ENCODE measurements at places on chromosomes 4 and X.

- DNase-seq: no peak
Observed at GRCh38 chr4:28241021-28241420, 1380.4 kb downstream of the STIM2 start.

DNA sequence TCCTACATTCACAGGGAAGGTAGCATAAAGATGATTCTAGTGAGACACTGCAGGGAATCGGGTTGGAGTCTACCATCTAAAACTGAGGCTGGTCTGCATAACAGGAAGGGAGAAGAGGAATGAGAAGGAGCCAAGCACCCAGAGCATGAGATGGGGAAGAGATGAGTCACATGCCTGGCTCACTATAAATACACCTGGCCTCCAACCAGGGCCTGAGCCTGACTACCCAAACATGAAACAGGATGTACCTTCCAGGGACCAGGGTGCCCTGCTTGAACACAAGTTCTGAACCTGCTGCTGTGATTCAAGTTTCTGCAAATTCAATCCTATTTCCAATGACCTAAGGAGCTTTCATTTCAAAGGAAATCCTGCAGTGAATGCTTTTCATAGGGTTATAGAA, 24.9 kb downstream of the CD99L2 start:
- DNase-seq: peak; percentile 76

DNA sequence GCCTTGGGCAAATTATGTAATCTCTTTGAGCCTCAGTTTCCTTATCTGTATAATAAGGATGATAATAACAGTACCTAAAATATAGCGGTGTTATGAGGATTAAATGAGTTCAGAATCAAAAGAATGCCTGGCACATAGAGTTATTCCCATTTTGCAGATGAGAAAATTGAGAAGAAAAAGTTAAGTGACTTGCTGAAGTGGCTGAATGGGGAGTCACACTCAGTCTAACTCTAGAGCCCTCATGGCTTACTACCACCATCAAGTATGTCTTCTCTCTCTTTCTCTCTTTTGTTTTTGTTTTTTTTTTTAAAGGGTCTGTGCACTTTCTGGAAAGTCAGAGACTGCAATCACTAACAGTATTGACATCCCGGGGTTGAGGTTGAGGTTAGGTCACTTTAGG, 615 bp downstream of the CACNA1F start:
- DNase-seq: no peak

DNA sequence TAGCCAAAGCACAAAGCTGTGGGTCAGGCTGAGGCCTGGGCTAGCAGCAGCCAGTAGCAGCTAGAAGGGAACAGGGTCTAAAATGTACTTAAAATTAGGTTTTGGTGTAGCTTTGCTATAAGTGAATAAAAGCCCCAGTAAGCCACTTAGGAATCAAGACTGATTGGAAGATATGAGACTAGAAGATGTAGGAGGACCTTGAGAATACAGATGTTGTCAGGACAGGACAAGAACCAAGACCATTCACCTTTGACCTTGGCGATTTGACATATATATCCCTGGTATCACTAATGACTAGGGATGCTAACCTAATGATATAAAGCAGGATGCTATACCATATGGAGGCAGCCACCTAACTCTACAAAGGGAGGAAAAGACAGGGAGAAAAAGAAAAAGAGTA, 238.1 kb downstream of the FBXO8 start:
- DNase-seq: no peak

DNA sequence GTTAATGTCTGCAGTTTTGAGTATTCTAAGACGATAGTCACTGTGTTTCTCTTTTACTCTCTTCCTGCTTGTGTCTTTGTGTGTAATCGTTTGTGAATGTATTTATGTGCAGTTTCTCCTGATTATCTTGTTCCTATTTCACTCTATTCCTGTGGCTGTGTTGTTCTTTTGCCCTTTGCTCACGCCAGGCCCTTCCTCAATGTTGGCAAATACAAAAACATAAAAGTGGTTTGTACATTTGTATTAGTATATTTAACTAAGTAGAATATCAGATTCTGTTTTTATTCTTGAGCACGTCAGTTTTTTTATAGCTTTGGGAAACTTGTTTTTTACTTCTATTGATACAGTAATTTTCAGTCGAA, 107.6 kb upstream of the BMPR1B start:
- no peak for DNase-seq

Measured in ascending aorta (tissue), 2 donors.